Activated CD8-positive, alpha-beta memory T cell treated with anti-CD3 and anti-CD28 coated beads, Interleukin-2, amount 10 ng/mL, durations not matched to agents 7 days and 5 days (primary cell): ENCODE measurements at places on chromosomes 16 and 17. TPM values are rescaled to one million over a fixed set of nuclear protein-coding genes. Genes with fewer than 3 reads are reported as not detected.

GRCh38 chr16:72022127-72022526 is 13.6 kb downstream of the DHODH start:
- DNase-seq = no peak

DNA sequence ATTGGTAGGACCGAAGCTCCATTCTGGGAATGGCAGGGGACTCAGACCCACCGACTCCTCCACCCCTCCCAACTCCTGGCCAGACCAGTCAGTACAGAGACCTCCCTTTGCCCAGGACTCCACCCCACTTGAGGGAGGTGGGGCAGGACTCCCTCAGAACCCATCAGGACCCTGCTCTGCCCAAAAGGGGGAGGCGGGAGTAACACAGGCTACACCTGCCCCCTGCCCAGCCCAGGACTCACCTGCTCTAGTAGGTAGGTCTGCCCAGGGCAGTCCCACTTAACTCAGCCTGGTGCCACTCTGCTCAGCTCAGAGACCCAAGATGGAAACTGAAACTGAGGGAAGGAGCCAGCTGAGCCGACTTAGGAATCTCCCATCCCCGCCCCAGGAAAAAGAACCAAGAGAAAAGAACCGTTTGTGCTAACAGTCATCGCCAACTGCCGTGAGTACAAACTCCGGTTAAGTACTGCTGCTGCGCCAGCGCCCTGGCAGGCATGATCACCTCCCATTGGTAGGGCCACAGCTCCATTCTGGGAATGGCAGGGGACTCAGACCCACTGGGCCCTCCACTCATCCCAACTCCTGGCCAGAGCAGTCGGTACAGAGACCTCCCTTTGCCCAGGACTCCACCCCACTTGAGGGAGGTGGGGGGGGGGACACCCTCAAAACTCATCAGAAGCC is 503 bp downstream of the DHX58 start:
- DNase-seq = peak; percentile 69

- no peak for DNase-seq
Observed at GRCh38 chr16:55155815-55156214, 168.2 kb upstream of the IRX6 start.

GRCh38 chr16:5386989-5387388 is 289.4 kb upstream of the EEF2KMT start:
- no peak for DNase-seq

CCDC200 gene
- total RNA-seq = not detected

FADS6 gene
- not detected for total RNA-seq

CDH1 gene
- 0.06 TPM for total RNA-seq

KCNJ18 gene
- not detected for total RNA-seq
